ENCODE measurements at places on chromosomes 3 and 15.

DNA sequence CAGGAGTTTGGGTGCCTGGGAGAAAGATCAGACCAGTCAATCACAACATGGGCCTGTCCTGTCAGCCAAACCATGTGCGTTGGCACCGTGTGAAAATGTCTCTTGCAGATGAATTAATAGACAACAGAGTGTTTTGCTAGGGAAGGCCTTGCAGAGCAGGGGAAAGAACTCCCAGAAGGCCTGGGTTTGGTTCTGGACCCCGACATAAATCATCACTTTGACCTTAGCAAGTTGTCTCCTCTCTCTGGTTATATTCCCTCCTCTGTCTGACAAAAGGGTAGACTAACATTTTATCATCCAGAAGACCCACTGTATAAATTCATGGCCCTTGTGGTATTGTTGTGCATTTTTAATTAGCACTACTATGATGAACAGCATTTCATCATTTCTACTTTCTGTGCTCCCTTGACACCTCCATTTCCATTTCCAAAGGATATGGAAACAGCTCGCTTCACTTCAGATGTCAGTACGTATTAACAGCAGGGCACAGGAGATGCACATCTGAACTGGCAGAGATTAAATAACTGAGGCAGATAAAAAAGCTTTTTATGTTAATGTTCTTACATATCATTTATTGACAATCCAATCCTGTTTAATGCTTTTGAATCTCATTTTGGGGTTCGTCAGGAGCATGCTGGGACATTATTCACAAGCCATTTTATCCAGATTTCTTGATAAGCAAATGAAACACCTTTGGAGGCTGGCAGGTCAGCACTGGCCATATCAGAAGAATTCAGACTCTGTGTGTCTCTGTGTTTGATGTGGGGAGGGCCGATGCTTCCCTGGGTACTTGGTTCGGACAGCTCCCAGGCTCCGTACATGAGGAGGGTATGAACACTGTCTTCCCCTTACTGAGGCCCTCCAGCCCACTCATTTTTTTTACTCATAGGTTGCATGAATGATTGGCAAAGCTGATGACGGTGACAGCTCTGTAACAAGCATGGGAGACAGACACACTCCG, 28.2 kb upstream of the IL12A start:
- DNase-seq = peak; percentile 88

GRCh38 chr15:44654858-44655257, 8.6 kb downstream of the SPG11 start:
- no peak for DNase-seq

DNA sequence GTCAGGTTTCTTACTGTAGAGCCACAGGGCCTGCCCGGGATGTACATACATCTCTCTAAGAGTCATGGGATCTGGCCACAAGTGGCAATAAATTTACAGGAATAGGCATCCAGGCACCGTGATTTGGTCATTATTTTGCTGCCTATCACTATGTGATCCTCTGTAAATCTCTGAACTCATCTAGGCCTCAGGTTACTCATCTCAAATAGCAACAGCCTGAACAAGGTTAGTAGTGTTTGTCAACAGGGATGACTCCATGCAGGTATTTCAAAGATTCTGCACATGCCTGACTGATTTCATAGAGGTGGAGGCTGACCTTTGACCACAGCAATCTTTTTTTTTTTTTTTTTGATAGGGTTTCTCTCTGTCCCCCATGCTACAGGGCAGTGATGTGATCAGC, 88.8 kb upstream of the TBL1XR1 start:
- DNase-seq = no peak

DNA sequence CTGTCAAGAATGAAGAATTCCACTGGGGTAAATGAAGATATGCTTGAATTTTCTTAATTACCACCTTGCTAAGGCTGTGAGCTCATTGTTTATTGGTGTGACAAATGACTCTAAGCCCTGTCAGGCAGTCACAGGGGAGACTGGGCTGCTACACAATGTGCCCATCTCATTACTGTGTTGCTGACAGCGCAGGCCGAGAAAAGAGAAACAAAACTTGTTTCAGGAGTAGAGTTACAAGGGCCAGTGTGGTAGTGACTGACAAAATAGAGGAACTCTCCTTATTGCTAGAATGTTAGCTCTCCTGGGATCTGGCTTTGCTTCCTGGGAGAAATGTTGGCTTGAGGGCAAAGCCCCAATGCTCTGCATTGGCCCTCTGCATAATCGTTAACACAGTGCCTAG, 130.4 kb upstream of the CRBN start:
- DNase-seq = peak; percentile 44

DNA sequence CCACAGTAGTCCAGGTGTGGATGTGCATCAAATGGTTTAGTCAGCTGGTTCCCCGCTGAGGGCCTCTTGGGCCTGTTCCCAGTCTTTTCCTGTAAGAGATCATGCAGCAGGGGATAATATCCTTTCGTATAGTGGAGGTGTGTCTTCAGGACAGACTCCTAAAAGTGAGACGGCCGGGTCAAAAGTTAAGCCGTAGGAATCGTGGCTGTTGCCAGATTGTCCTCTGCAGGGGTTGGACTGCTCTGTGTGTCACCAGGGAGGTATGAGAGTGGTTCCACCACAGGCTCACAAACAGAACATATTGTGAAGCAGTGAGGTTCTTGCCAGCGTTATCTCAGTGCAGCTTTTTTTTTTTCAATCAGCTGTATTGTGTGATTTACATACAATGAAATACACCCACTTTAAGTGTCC, 95.0 kb downstream of the VGLL4 start:
- DNase-seq = no peak

- peak; percentile 74 for DNase-seq
Observed at GRCh38 chr3:129121016-129121791, 400 bp downstream of the RAB43 start.

DNA sequence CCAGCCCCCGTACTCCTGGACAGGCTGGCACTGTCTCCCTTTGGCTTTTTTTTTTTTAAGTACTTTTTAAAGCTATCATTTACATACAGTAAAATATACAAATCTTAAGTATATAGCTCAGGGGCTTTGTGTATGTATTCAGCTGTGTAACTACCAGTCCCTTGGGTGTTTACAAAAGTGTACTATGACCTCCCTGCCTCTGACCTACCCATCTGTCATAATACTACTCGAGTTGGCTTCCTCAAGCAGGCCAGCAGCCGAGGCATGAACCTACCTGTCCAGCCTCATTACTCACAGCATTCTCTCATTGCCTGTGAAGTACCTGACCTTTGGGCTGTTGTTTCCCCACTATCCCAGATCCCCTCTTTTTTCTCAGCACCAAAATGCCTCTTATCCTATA, 33.2 kb downstream of the ABHD2 start:
- DNase-seq = no peak

DNA sequence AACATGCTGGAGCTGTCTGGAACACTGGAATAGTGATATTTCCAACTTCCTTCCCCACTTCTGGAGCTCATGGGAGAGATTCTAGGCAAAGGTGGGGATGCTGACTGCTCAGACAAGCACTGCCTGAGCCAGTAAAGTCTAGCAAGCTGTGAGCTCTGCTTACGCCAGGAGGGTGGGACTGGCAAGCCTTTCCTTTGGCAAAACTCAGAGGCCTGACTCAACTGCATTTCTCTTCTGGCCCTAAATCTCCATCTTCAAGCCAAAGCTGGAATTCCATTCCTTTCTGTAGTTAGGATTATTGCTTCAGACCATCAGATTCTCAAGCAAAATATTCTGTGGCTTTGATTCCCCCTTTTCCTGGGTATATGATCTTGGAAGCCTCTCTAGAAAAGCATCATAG, 20.3 kb upstream of the EPB42 start:
- DNase-seq = peak; percentile 11

DNA sequence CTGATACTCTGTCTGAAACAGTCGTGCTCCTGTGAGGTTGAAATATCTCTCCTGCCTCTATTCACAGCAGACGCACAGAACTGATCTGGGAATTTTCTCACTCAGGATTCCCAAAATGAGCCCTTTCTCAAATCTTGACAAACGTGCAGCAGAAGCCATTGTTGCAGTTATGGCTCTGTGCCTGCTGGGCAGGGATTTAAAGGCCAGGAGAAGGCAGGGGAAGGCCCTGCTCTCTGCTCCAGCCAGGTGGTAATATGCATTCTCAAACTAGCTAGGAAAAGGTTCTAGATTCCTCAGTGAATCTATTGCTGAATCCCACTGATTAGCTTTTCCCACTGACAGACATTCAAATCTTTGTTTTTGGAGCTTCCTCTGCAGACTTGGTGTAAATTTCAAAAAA, 2.2 kb downstream of the MINAR1 start:
- no peak for DNase-seq

DNA sequence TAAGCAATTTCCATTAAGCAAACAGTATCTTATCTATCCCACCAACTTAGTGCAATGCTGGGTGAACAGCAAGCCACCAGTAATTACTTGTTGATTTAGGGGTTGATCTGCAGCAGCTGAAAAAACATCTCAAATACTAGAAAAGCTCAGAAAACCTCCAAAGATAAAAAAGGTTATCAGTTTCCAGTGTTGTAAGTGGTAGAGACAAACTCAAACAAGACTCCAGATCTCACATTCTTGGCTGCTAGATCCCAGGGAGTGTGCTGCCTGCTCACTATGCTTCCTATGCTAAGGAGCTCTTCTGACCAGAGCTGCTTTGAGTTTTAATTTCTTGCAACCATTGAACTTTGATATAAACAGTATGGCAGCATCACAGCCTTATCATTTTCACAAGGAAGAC, 11.3 kb downstream of the B3GALNT1 start:
- no peak for DNase-seq

DNA sequence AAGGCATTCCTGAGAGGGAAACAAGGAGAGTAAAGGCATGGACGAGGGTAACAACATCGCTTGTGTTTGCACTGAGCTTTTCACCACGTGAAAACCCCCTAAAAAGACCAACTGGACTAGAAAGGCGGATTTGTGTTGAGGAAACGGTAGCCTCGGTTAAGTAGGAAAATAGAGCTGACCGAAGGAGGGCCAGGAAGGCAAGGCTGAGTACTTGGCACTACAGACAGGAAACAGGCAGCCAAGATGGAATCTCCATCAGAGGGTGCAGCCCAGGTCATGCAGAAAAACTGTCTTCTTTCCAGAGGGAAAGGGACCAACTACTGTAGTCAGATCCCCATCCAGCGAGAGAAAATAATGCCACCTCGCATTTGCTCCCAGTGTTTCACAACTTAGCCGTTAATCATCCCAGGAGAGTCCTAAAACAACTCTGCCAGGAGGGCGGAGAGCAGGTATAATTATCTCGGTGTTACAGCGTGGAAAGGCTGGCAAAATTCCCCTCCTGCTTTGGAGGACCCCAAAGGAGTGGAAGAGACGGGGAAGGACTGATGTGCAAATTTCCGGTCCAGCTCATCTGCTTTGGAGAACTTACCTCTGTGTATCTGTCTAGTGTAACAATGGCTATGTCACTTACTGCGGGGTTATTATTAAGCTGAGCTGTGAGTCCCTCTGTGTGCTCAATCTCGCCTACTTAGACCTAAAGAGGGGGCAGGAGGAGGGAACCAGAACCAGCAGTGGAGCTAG, 77.2 kb downstream of the MYO1E start:
- no peak for DNase-seq

- DNase-seq = no peak
Observed at GRCh38 chr3:116749388-116749787, 39.8 kb downstream of the TUSC7 start.

GRCh38 chr3:16741890-16742289, 136.7 kb upstream of the DAZL start:
- no peak for DNase-seq

- DNase-seq = no peak
Observed at GRCh38 chr3:150014782-150015181, 44.1 kb upstream of the PFN2 start.

DNA sequence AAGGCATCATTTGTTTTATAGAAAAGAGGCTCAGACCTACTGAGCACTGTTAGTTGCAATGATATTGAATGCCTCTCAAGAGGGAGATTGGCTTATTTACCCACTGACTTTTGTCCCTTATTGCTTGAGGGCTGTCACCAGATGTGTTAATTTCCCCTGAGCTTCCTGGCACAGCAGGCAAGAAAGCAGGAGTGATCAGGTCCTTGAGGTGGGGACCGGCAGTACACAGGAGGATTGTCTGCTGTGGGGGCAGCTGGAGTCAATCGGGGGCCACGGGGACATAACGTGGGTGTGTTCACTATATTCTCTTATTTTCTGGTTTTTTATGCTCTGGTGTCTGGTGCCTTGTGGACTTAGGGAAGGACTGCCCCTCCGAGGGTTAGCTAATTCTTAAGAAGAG, 44.6 kb downstream of the GASK1A start:
- DNase-seq = no peak

DNA sequence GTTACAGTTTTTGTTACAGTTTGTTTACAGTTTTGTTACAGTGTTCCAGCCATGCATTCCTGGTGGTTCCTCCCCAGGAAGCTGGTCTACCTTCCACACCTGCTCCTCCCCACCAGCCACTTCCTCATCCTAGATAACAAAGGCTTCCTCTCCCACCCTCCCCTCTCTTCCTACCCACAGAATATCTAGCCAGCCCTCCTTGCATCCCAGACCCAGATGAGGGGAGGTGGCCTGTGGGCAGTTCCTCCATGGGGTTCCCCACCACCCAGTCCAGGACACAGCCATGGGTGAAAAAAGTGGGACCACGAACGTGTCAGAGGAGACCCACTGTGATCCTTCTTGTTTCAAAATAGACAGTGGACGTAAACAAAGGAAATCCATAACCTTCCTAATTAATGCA, 122.8 kb upstream of the ABHD17C start:
- DNase-seq = no peak

DNA sequence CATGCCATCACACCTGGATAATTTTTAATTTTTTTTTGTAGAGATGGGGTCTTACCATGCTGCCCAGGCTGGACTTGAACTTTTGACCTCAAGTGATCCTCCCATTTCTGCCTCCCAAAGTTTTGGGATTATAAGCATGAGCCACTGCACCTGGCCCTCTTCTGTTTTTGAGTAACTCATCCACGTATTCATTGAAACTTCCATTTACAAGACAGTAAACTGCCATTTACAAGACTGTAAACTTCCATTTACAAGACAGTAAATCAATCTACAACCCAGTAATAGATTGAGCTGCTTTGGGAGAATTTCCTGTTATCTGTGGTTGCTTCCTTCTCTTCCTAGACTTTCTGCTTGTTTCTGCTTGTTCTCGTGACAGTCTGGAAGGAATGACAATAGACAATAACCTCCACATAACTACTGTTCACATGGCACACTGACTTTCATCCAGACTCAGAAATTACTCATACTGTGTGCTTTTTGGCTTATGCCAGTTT, 114.7 kb upstream of the CCNL1 start:
- no peak for DNase-seq

GRCh38 chr15:85570336-85570735, 189.9 kb downstream of the AKAP13 start:
- DNase-seq = no peak

- DNase-seq = no peak
Observed at GRCh38 chr15:20272422-20273184, 269.0 kb downstream of the GOLGA6L6 start.

GRCh38 chr15:91338766-91339165, 238.7 kb downstream of the SV2B start:
- DNase-seq = peak; percentile 83

GRCh38 chr15:70147178-70147760, 49.6 kb upstream of the TLE3 start:
- DNase-seq = no peak
